ENCODE measurements at places on chromosomes 16 and 17.
A peak's percentile ranks its signal among the peaks of the same experiment; 100 is the strongest.

- peak; percentile 69 for DNase-seq
These were observed 61.1 kb upstream of the MTMR4 start for GRCh38 chr17:58575511-58575910.

DNA sequence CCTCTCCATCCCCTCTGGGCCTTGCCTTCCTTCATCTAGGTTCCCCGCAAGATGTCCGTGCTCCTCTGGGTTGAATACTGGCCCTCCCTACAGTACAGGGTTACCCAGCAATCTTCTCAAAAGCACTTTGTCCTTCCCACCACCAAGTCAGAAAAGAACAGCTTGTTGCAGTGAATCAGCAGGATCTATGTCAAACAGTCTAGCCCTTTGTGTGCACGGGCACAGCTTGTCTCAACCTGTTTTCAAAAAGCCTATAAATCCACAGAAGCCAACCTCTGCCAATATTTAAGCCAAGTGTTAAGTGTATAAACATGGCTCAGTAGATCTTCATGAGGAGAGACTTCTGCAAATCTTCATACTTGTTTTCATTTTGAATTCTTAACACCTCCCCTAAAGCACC, 25.2 kb downstream of the C17orf67 start:
- peak; percentile 11 for DNase-seq

DNA sequence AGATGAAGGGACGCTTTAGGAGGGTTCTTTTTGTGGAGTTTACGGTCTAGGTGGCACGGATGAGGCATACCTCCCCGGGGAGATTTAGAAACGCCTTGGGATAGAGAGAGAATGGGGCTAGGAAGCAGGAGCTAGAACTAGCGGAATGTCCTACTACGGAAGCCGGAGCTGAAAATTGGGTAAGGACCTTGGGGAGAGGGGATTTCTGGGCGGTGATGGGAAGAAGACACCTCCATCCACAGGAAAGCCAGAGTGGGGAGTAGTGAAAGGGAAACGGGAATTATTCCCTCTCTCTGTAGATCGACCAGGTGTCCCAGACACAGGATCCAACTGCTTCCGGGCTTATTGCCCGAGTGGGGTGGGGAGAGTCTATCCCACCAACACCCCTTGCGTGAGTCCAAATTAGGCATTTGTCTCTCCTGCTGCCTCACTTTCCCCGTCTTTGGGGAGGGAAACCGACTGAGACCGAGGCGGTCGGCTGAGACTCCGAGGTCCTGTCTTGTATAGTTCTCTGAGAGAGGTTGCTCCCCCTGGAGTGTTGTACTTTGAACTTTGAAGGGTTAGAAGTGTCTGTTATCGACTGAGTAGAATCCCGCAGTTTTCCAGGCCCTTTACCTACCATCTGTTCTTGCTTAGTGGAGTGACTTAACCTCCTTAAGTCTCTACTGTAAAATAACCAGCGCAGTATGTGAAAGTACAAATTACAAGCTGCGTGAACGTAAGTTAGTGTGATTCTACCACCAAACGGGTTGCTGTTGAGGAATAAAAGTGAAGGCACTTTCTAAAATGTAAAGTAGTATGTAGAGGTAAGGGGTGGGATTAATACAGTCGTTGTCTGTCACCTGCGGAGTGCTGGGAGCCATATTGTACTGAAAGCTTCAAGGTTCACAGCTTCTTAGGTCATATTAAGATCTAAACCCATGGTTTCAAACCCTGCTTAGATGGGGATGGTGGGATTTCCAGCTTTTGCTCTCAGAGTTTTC, 1.0 kb downstream of the RSPRY1 start:
- no peak for DNase-seq

DNA sequence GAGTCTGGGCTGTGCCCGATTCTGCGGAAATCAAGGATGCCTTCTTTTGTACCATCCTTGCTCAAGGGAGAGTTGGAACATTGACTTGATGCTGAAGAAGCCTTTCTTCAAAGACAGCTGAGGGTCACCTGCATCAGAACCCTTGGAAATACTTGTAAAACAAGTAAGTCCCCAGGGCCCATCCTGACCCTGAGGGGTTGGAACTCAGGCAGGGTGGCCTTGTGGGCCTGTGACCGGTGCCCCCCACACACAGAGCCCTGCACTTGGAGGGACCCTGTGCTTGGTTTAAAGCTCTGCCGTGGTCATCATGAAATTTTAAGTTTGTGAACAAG, 56.9 kb downstream of the WIPI1 start:
- DNase-seq, result no peak

DNA sequence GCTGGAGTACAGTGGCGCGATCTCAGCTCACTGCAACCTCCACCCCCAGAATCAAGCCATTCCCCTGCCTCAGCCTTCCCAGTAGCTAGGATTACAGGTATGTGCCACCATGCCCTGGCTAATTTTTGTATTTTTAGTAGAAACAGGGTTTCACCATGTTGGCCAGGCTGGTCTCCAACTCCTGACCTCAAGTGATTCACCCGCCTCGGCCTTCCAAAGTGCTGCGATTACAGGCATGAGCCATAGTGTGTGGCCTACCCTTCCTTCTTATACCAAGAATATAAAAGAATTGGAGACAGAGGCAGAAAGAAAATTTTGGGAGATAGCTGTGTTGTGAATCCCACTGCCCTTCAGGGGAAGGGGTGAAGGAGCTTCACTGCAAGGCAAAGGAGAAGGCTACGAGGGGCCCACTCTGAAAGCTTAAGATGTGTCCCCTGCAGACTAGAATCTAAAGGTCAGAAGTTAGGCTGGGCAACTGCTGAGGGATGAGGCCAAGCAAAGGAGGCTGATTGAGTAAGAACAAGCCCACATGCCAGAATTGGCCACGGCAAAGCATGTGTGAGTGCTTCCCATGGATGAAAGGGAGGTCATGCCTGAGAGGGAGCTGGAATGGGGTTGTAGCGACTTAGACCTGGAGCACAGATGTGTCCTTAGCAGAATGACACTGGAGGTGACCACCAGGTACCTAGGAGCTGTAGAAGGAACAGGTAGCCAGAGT, 8.4 kb upstream of the CRYBA1 start:
- DNase-seq, result peak; percentile 63

DNA sequence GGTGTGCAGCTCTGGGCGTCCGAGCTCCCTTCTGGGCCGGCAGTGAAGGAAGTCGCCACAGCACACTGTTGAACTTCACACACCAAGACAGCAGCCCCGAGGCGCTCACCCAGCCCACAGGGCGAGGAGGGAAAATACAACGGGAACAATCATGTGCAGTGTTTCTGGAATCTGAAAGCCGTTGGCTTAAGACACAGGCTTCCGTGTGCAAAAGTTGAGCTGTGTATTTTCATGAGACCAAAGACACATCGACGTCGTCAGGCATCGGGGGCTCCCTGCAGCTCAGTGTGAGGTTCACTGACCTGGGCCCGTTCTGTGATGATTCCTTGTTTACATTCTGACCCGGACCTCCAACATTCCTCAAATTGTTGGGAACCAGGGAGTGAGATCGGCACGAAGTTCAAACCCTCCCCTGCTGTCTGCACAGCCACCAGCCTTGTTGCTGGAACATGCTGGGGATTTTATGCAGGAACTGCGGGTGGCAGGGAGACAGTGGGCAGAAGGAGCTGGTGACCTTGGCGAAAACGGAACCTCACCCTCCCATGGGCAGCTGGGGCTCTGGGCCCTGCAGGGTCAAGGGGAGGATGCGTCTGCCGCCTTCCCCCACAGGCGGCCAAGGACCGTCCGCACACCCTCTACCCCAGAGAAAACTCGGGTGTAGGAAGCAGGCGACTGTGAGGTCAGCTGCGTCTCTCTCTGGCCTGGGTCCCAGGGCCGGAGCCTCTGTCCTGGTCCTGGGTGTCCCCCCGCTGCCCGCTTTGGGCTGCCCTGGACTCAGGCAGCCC, 72.2 kb downstream of the METRNL start:
- no peak for DNase-seq

- peak; percentile 16 for DNase-seq
These were observed 124.1 kb downstream of the SOX9 start for GRCh38 chr17:72244956-72245355.

- peak; percentile 76 for DNase-seq
These were observed 1.1 kb downstream of the RAI1 start for GRCh38 chr17:17682293-17682736.

GRCh38 chr17:5191541-5192417, at the start of gene ZNF594:
Gene ZNF594 (minus strand): TSS chr17:5191868. CDS start chr17:5184256, 7,612 bp downstream.
- peak; percentile 97 for DNase-seq

GRCh38 chr16:75695708-75696107, 5.6 kb downstream of the DUXB start:
- no peak for DNase-seq

DNA sequence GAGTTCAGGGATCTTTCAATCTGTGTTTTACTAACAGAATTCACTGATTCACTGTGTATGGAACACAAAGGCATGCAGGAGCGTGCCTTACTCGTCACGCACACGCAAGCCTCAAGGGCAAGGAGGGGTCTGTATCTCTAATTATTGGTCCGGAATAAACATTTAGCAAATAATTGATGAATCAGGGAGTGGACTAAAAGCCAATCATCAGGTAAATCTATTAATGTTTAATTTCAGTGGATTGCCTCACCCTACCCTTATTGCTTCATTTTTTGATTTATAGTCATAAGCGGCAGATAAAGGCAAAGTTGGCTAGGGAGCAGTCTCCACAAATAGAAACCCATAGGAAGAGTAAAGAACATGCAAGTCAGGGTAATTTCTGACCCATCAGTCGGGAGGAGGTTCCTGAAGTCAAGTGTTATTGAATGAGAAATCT, 7.4 kb upstream of the HSD17B2 start:
- no peak for DNase-seq

- DNase-seq, result peak; percentile 77
These were observed 38.6 kb downstream of the USP10 start for GRCh38 chr16:84738255-84739038.

GRCh38 chr17:8887301-8887700, 19.8 kb upstream of the PIK3R6 start:
- DNase-seq, result no peak

GRCh38 chr17:48539177-48539576, 5.7 kb downstream of the HOXB2 start:
- peak; percentile 37 for DNase-seq

DNA sequence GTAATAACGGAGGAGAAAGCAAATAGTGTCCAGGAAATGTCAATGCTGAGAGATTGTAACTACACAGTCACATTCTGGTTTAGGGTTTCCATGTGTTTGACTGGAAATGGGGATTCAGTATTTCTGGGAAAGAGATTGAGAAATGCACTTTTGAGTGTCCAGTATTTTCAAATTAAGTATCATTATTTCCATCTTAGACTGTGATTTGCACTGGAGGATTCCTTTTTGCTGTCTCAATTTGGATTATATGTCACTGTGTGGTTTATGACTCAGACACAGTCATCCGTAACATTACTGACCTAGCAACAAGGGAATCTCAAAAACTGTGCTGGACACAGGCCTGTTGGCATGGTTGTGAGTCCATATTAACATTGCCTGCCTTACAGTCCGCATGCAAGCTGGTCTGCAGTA, 681.4 kb downstream of the CDH11 start:
- DNase-seq, result peak; percentile 94

DNA sequence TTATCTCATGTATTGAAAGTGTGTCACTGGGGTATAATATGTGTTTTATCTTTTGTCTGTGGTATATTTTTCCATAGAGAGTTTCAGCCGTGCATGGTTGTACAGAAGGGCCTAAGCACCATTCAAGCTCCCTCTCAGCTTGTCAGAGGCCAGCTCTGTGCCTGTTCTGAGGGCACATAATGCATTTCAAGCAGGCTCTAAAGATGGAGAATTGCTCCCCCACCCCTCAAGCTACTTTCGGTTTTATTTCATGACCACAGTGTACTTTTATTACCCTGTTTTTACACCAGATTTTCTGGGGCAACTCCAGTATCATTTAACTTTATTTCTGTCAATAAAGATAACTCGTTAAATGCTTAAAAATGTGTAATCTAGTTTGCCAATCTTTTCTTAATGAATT, 131.7 kb downstream of the SHISA6 start:
- DNase-seq, result no peak

GRCh38 chr17:11705111-11705510, 106.8 kb downstream of the DNAH9 start:
- DNase-seq, result no peak

- no peak for DNase-seq
These were observed 239.4 kb upstream of the CPHXL start for GRCh38 chr16:75965504-75966374.

DNA sequence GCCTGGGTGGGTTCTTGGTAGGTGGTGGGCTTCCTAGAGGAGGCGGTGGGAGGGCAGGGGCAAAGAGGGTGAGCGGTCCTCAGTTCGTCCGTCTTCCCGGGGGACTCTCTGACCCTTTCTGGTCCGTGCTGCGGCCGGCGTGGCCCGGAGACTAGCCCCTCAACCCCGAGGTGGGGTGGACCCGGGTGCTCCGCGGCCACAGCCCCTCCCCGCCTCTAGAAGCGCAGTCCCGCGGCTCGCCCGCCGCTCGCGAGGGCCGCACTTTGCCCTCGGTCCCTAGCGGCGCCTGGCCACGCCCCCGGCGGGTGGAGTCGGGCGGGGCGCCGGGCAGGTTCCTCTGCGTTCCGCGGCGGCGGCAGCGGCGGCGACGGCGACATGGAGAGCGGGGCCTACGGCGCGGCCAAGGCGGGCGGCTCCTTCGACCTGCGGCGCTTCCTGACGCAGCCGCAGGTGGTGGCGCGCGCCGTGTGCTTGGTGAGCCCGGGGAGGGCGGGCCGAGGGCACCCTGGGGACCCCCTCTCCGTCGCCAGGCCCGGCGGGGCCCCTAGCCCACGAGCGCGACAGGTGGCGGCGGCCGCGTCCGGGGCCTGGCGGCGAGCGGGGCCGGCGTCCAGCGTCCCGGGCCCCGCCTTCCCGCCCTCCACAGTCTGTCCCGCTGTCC, at the start of gene SYNGR2:
SYNGR2 (plus strand) TSS at position 340 of the 661 bp plus-strand sequence; CDS start at position 376, 36 bp downstream.
- peak; percentile 87 for DNase-seq

DNA sequence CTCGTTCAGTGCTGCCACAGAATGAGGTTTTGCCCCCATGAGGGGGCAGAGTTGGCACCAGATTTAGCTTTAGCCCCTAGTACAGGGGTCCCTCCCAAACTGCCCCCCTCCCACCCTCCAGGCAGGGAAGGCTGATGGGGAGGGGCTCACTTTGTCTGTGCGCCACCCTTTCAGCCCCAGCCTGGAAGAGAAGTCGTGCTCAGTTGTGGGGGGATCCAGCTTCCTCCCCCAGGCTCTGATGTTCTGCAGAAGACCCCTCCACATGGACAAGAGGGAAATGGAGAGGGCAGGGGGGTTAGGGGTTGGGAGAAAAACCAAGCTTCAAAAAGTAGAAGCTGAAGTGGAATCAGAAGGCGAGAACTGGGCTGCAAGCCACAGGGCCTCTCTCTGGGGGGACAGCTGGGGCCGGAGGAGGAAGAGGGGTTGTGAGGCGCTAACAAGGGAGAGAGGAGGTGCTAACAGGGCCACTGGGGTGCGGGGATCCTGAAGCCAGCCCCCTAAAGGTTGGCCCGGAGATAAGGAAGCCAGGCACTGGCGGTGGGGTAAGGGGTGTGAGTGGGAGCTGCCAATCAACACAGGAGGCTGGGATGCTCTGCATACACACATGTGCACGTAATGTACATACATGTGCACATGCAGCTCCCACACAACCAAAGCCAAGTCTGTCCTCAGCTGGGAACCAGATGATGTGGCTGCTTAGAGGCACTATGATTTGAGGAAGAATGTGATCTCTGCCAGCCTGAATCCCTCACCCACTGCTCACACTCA, 7.0 kb upstream of the TMEM92 start:
- peak; percentile 88 for DNase-seq

- no peak for DNase-seq
These were observed 25.6 kb downstream of the TEX14 start for GRCh38 chr17:58665946-58666857.

All from foreskin fibroblast (primary cell).